ENCODE measurements at places on chromosomes 3 and 15.

DNA sequence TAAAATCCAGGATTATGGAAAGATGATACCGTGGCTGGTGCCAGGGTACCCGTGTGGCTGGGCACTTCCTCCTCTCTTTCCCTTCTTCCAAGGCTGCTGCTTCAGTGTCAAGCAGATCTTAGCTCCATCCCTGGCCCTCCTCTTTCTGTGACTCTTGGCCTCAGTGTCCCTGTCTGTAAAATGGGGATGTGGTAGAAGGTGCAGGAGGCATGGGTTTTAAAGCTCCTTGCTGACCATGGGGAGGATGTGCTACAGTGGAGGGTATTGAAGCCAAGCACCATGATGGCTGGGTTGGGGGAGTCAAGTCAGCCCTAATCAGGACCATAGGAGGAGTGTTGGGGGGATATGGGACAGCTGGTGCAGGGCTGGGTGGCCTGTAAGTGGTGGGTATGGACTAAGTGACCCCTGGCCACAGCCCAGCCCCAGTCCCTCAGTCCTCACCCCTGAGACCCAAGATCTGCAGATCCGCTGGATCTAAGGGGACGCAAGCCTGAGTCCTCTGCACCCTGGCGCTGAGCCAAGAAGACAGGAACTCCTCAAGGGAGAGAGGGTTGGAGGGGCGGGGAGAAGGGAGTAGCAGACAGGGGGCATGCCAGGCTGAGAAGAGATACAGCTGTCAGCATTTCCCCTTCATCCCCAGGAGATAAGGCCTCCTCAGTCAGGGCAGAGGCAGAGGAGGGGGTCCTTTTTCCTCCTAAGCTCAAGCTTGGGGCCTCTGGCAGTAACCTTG is 12.0 kb downstream of the PTH1R start:
- DNase-seq: no peak

GRCh38 chr3:43674345-43675085 is 16.2 kb upstream of the ABHD5 start:
- no peak for DNase-seq

DNA sequence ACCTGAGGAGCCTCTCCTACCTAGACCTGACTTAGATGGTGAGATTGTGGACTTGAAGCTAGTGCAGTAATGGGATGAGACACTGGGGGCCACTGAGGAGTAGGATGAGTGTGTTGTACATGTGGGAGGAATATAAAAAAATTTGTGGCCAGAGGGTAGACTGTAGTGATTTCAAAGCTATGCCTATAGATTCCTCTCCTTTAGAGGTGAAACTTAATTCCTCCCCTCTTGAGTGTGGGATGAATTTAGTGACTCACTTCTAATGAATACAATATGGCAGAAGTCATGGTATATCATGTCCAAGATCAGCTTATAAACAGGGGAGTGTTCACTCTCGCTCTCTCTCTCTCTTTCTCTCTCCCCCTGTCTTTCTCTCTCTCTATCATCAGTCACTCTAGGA is 6.7 kb downstream of the ZNF860 start:
- DNase-seq: no peak

- no peak for DNase-seq
These were observed 65.9 kb upstream of the PAQR5 start for GRCh38 chr15:69232765-69233164.

DNA sequence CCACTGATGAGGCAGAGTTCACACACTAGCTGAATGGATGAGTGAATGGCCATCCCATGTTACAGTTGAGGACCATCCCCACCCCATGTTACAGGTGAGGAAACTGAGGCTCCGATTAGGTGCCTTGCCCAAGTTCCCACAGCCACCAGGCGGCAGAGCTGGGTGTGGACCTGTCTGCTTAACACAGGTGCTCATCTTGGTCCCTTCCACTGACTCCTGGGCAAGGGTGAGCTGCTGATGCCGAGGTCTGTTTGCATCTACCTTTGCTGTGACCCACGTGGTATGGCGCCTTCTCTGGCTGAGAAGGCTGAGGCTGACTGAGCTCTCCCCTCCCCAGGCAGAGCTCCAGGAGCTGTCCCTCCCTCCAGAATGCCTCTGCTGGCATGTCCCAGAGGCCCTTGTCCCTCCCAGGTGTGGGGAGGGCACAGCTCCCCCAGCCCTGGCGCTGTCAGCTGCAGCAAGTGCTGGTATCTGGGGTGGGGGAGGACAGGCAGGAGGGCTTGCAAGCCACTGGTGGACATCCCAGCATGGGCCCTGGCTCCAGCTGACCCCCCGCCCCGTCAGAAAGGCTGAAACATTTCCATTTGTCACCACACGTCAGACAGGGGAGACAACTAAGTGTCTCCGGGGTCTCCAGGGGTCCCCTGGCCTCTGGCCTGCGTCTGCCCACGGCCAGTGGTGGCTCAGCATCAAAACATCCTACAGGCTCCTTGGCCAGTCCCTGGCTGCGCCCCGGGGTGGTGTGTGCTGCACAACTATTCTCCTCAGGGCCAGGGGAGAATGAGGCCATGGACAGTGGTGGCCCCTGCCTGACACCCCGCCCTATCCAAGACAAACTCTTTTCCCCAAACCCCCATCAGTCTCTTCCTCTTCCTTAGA is 105.4 kb downstream of the ADCY5 start:
- no peak for DNase-seq

- DNase-seq: no peak
These were observed 40.1 kb upstream of the GALNT15 start for GRCh38 chr3:16134173-16134928.

DNA sequence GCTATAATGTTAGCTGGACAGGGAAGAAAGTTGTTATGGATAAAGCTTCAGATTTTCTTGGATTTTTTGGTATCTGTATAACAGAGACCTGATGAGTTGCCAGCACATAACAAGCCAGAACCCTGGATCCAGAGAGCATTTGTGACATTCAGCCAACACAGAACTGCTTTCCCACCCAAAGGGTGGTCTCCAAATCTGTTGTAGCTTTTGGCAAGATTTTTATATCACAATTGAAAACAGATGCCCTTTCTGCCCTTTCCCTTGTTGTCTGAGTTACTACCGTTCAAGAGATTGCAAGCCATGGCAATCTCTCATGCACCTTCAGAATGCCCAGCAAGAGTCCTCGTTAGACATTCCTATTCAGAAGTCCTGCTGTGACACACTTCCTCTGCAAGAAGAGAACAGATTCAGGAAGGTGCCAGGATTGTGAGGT is 107.6 kb upstream of the FGF7 start:
- no peak for DNase-seq

- no peak for DNase-seq
These were observed 4.1 kb upstream of the SKOR1 start for GRCh38 chr15:67820992-67821783.

DNA sequence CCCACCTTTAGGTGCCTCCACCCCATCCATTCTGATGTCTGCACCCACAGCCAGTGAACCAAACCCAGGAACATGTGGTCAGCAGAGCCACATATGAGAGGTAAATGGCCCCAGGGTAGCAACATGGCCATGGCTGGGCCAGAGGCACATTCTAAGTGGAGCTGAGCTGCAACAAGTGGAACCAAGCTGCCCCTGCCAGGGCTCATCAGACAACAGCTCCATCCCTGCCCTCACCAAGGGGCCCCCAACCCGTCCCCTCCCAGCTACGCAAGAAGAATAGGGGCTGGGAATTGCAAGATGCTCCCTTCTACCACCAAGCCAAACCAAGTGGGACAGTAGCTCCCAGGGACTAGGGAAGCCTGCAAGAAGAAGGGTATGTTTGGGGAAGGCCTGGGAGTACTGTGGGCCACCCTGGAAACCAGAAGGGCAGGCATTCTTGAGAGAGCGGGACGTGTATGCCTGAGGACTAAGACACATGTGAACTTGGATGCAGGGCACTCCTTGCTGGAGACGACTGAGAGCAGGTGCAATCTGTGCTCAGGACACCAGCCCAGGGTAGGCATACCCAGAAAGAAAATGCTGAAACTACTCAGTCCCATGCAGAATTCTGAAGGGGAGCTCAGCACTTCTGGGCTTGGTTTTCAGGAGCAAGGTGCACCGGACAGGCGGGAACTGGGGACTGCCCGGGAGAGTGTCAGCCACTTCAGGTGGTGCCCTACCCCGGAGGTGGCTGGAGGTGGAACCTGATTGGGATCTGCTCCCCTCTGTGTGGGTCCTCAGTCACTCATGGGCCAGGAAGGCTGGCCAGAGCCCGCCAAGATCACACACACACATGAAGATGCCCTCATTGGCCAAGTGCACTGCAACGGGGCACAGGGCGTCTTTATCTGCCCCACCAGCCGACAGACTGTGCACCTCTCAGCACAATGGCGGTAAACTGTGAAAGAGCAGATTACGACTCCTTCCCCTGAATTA is 9.5 kb downstream of the MYL3 start:
- DNase-seq: no peak

DNA sequence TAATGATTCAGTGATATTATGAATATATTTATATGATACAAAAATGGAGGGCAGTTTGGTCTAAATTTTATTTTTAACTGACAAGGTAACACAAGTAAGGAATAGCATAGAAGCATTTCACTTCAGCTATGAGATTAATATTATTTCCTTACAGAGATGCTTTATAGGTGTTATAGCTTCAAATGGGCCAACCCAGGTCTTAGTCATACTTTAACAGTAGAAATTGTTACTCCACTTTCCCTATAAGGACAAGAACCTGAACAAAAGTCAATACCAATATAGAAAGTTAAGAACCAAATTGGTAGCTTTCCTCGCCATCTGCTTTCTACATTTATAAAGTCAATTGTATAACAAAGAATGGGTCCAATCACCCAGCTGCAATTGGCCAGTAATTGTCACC is 570.6 kb downstream of the FOXP1 start:
- DNase-seq: no peak

GRCh38 chr3:188217011-188217463 is 63.1 kb downstream of the LPP start:
- no peak for DNase-seq

DNA sequence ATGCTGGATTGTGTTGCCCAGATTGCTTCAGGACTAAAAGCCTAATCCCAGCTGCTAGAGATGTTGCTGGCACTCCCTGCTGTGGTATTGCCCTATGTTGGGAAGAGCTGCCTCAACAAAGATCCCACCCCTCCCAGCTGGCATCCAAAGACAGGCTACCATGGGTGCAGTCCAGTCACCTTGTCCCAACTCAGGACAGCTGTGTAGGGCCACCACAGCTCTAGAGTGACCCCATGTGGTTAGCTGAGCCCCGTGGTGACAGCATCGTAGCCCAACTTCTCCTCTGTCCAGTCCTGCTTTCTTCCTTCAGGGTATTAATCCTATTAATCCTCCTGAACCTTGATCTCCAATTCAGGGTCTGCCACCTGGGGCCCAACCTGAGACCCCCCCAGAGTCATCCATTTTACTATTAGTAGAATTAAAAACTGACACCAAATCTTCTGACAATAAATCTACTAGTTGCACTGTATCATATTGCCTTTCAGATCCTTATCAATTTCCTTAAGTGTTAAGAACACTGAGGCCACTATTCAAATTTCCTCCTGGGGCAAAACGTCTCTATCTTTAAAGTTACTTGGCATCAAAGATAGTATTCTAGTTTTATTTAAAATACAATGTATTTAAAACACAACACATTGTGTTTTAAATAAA is 83.5 kb downstream of the AQP9 start:
- DNase-seq: no peak

GRCh38 chr3:168047190-168047795 is 48.4 kb downstream of the GOLIM4 start:
- DNase-seq: peak; percentile 17

DNA sequence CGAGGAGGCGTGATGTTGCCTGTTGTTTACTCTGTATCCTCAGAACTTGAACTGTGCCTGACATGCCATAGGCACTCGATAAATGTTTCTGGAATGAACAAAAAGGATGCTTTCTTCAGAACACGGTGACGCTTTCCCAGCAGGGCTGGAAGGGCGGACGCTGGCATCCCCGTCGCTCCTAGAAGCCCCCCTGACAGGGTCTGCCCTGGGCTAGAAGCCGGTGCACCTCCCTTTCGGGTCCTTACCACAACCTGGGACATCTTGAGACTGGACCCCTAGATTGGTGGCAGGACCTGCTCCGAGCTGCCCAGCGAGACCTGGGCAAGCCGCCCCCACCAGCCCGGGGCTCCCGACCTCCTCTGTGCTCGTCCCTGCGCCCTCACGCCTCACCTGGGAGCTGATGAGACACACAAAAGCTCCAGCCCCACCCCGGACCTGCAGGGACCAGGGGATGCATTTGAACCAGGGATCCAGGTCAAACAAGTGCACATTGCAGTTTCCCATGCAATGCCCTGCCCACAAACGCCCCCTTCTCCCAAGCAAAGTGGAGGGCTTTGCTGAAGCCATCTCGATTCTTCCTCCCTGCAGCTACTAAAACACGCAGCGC is 131.2 kb upstream of the MEF2A start:
- DNase-seq: no peak

- no peak for DNase-seq
These were observed 2.5 kb downstream of the KLF13 start for GRCh38 chr15:31328969-31329639.

Measured in GM18507 (cell line).